Stimulated activated CD4-positive, alpha-beta T cell treated with anti-CD3 and anti-CD28 coated beads, TNF-alpha, amount 100 ng/mL, for 24 hours (primary cell): ENCODE measurements at places on chromosomes 16 and 17.

- no peak for DNase-seq
These were observed 77.5 kb upstream of the N4BP1 start for GRCh38 chr16:48687421-48688038.

DNA sequence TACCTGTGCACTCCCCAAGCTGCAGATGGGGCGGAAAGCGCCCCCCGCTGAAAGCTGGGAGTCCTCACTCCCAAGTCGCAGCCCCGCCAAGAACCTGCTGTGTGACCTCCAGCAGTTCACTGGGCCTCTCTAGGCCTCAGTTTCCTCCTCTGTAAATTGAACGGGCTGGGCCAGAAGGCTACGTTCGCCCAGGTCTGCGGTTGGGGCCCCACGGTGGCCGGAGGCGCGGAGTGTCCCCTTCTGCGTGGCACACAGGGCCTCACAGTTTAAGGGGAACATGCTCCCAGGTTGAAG is 628 bp downstream of the GALK1 start:
- DNase-seq = no peak

GRCh38 chr17:78257810-78258322 is 26.4 kb downstream of the TMEM235 start:
- no peak for DNase-seq

GRCh38 chr17:74822335-74822938 is 37.2 kb downstream of the GRIN2C start:
- DNase-seq = no peak

GRCh38 chr16:11225677-11226549 is 30.1 kb downstream of the SOCS1 start:
- no peak for DNase-seq

DNA sequence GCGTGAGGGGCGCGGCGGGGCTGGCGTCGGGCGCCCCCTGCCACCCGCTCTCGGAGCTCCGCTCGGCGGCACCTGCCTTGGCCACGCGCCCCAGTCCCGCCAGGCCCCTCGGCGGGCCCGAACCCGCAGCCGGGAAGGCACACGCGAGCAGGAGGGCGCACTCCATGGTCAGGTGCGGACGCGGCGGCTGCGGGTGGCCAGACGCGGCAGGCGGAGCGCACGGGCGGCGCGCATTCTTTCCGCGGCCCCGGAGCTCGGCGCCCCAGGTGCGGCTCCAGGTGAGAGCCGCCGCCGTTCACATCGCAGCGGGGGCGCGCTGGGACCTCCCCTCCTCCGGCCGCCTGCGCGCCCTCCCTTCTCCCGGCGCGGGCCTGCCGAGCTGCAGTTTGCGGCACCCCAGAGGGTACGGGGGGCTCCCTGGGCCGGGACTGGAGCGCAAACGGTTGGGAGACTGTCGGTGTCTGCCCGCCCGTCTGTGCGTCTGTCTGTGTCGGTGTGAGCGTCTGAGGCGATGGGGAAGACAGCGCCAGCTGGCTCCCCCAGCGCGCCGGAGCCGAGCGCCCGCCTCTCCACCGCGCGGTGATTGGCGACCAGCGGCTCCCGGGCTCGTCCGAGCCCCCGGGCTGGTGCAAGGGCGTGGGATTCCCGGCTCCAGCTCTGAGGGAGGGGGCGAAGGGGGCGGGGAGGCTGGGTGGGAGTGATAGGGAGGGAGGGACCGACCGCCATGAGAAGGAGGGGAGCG is at the start of gene ADAMTS18:
Gene ADAMTS18 (minus strand): TSS at position 505 of the 742 bp plus-strand sequence. CDS start 339 bp downstream, at position 166.
- DNase-seq = no peak

DNA sequence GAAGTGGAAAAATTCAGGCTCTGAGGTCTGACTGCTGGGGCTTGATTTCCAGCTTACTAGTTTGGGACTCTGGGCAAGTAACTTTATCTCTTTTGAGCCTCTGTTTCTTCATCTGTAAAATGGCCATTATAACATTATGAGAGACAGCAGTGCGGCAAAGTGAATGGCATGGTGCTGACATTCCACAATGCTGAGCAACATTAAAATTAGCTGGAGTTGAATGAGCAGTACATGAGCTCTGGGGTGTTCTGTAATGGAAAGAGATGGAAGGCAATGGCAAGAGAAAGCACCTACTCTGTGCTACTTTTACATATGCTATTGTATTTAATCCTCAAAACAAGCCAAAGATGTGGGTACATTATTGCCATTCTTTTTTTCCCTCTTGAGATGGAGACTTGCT is 535.7 kb upstream of the CDH11 start:
- no peak for DNase-seq

DNA sequence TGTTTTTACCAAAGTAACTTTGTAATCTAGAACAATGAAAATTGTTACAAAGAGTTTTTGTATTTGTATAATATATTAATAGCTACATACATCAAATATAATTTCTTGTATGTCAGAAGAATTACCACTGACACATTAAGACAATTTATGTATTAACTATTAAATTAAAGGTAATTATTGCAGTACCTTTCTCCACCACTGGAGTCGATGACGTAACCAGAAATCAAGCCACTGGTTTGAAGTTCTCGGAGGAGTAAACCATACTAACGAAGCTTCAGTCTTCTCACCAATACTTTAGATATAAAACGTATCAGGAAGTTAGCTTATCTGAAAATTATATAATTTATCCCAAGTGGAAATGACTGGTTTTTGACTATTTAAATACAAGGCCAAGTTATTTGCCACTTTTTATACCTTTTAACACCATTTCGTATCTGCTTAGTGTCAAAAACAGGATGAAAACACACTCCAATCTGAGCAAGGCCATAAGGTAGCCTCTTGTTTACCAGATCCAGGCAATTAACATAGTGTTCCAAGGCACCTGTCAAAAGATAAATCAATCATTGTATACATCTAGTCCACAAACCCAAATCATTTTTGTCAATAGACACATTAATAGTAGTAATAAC is 4.3 kb downstream of the POLG2 start:
- no peak for DNase-seq

DNA sequence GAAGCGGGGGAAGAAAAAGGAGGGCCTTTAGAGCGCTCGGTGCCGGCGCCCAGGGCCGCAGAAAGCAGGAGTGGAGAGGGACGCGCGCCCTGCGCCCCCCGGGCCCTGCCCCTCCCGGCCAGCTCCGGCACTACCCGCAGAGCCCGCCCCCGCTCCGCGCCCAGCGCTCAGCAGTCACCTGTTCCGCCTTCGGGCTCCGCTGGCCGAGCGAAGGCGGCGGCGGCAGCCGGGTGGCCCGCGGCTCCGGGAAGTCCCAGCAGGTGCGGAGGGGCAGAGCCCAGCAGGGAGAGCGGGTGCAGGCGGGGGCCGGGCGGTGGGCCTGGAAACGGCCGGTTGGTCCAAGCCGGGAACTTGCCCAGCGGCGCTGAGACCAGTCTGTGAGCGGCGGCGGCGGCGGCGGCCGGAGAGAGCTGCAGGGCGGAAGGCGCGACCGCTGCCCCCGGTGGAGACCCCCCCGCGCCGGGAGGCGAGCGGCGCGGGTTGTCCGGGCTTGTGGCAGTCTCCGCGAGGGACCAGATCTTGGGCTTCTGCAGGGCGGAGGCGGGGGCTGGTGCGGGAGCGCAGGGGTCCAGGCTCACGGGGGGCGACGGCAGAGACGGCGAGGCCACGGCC is 2.2 kb downstream of the IRX3 start:
- DNase-seq = no peak

- no peak for DNase-seq
These were observed 40.5 kb upstream of the DYNLRB2 start for GRCh38 chr16:80500116-80500859.

DNA sequence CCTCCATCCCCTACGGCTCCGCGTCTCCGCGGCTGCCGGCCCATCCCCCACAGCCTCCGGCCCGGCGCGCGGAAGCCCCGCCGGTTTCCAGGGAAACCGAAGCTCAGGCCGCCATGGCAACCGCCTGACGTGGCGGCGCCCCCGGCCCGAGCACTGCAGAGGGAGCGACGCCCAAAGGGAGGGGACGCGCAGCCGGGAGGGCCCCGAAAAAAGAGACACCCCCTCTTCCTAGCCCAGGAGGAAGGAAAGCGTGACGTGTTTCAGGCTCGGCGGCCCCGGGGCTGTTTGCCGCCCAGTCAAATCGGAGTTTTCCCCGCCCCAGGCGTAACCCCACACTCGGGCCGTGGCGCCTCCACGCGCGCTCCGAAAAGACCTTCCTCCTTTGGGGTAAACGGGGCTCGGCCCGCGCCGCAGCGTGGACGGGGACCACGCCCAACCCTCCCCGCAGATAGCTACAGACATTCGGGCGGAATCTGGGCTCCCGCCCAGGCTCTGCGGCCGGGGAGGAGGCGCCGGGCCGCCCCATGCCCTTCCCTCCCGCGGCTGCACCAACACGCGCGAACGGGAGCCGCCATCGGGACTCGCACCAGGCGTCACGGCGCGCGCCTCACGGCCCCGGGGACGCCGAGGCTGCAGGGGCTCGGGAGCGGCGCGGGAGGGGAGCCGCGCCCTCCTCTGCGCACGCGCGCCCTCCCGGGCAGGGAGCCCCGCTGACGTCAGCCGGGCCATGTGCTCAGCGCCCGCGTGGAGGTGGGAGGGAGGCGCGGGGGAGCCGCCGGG is 7.5 kb downstream of the MNT start:
- DNase-seq = peak; percentile 80

- no peak for DNase-seq
These were observed 355.4 kb upstream of the RBFOX1 start for GRCh38 chr16:6977291-6977690.

DNA sequence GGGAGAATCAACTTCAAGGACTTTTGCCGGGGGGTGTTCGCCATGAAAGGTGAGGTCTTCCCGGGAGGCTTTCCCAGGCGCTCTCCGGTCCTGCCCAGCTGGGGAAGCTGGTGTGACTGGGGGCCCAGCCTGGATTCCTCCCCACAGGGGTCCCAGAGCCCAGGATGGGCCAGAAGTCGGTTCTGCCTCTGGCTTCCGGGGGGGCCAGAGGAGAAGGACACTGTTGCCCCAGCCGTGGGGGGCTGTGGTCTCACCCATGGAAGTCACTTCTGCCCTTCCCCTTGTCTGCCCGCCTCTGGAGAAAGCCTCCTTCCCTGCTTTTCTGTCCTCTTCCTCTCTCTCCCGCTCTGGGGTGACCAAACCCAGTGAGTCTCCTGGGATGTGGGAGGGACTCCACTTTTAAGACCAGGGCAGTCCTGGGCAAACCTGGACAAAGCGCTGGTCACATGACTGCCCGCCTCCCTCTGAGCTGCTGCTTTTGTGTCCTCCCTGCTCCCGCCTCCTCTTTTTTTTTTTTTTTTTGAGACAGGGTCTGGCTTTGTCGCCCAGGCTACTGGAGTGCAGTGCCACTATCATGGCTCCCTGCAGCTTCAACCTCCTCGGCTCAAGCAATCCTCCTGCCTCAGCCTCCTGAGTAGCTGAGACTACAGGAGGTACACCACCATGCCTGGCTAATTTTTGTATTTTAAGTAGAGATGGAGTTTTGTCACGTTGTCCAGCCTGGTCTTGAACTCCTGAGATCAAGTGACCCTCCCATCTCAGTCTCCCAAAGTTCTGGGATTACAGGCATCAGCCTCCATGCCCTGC is 40.6 kb downstream of the RAB11FIP4 start:
- DNase-seq = no peak

- no peak for DNase-seq
These were observed 5.8 kb upstream of the FOXF1 start for GRCh38 chr16:86504315-86505184.

DNA sequence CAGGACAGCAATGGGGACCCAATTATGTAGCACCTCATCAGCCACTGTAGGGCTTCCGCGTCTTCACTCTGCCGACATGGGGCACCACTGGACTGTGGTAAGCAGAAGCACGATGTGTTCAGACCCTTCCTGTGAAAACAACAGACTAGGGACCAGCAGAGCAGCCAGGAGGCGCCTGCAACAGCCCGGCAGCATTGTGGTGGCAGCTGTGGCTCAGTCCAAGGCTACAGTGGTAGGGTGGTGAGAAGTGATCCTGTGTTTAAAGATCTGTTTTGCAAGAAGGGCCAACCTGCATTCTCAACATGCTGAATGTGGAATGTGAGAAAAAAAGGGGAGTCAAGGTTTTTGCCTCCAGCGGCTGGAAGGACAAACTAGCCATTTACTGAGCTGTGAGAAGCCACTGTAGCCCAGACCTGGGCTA is 80.8 kb downstream of the GAS7 start:
- DNase-seq = no peak

DNA sequence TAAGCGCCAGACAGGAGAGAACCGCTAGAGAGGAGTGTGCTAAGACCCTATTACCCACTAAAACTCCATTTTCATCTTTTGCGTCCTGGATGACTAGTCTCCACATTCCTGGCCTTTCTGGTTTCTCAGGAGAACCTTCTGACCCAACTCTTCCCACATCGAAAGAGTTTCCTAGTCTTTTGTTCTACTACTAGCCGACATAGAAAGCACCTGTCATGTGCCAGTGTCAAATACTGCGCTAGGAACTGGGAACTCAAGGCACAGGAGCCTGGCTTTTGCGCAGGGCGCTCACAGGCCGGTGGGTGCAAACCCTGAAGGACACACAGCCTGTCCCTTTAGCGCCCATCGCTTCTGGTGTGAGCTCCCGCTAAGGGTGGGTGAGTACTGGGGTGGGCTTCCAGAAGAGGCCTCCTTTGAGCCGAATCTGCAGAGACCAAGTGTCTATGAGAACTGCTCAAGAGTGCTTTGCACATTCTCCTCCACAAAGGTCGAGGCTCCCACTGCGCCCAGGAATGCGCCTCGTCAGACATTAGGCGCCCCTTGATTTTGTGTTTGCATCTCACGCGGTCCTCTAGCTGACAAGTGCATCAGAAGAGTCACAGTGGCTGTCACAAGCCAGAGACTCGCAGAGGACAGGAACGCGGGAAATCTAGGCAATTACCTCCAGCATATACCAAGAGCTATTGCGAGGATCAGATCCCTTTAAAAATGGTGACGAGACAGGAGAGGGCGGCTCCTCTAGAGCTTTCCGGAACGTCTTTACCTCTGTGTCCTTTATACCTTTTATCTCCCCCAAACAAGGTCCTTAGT is 2.0 kb upstream of the PSMB3 start:
- DNase-seq = no peak

DNA sequence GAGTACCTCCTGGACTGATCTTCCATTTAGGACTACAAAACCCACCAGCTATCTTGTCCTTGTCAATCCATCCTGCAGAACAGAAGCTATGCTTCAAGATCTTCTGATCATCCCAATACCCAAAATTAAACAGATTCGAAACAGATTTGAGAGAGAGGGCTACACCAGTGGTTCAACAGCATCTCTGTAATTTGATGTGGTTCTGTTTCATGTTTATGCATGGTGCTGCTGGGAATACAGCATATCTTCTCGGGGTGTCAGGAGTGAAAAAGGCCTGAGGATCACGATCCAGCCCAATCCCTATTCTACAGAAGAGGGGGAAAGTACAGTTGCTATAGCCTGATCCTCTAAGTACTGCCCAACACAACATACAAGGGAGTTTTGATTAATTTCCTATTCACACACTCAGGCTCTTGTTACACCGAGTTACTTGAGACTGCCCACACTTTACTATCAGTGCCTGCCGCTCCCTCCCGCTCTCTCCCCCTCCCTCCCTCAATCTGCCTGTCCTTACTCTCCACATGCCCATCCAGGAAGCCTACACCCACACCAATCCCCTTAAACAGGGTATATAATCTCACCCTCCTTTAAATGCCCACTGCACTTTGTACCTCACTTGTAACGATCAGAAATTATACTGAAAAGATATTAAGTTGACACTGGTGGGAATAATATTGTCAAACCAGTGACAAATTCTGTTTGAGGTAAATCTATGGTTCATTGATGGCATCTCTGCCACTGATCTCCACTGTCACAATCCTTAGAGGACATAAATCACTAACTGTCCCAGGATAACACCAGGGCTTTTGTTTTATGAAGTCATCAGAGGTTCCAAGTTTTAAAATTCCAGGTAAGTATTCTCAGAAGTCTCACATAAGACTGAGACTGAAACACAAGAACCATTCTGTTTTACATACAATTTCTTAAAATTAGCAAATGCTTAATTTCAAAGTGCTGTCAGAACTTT is 89.3 kb upstream of the PLEKHM1 start:
- DNase-seq = no peak

- no peak for DNase-seq
These were observed 260.6 kb downstream of the ABCC12 start for GRCh38 chr16:47895146-47895545.
